ENCODE measurements at places on chromosomes 4 and X. TPM values are rescaled to one million over a fixed set of nuclear protein-coding genes. Genes with fewer than 3 reads are reported as not detected.

The UGT2A1 gene
- not detected for total RNA-seq

The ENPEP gene
- total RNA-seq: not detected

The GPRASP3 gene
- 5.1 TPM for total RNA-seq

The SPANXN2 gene
- total RNA-seq: not detected

The XAGE1A gene
- total RNA-seq: not detected

The ATP6AP1 gene
- 60.6 TPM for total RNA-seq

The NUDT9 gene
- total RNA-seq: 36.6 TPM

The CT45A1 gene
- not detected for total RNA-seq

The FRAS1 gene
- not detected for total RNA-seq

The ANK2 gene
- total RNA-seq: 6.2 TPM

The CDK16 gene
- 88.1 TPM for total RNA-seq

The CETN2 gene
- total RNA-seq: 74.9 TPM

The PDZD4 gene
- 16.9 TPM for total RNA-seq

The METTL14 gene
- total RNA-seq: 3.8 TPM

Measured in G401 (cell line).